Sigmoid colon (tissue), 7 donors: ENCODE measurements at places on chromosomes 6 and 20.

- DNase-seq = peak; percentile 44
These were observed 46.3 kb upstream of the CD93 start for GRCh38 chr20:23132293-23132929.

- DNase-seq = no peak
These were observed 57.0 kb upstream of the CARMIL1 start for GRCh38 chr6:25222006-25222678.

DNA sequence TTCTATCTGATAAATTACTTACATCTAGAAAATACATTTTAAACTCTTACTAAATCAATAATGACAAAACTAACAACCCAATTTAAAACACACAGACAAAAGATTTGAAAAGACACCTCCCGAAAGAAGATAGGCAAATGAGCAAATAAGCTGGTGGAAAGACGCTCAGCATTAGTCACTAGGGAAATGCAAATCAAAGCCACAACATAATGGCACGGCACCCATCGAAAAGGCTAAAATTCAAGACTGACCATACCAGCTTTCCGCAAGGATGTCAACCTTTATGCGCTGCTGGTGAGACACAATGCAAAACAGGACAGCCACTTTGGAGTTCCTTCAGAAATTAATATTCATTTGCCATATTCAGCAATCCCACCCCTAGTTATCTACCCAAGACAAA lies 25.9 kb downstream of the TAF4 start:
- no peak for DNase-seq

- no peak for DNase-seq
These were observed 18.2 kb upstream of the SASH1 start for GRCh38 chr6:148324297-148324985.

DNA sequence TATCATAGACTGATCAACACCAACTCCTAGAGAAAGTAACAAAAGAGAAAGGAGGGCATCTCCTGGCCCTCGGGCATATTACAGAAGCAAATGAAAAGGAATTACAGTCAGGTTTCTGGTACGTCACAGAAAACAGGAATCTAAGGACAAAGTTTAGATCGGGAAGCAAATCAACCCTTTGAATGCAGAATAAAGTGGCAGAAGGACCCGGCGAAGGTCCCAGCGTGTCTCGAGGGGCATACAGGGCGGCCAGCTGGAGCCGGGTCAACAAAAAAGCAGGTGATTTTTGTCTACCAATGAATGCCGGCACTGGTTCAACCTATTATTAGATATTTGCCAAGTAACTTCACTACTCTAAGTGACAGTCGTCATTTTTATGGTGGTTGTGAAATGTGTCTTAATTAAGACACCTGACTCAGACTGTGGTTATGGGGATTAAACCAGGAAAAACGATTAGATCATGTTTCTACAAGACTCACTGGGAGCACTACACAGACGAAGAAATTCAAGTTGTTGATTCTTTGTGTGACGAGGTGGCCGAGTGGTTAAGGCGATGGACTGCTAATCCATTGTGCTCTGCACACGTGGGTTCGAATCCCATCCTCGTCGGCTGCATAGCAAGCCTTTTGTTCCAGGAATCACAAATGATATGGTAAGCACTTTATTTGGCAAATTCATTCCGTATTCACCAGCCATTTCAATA lies 12.4 kb upstream of the ZSCAN9 start:
- DNase-seq = no peak

DNA sequence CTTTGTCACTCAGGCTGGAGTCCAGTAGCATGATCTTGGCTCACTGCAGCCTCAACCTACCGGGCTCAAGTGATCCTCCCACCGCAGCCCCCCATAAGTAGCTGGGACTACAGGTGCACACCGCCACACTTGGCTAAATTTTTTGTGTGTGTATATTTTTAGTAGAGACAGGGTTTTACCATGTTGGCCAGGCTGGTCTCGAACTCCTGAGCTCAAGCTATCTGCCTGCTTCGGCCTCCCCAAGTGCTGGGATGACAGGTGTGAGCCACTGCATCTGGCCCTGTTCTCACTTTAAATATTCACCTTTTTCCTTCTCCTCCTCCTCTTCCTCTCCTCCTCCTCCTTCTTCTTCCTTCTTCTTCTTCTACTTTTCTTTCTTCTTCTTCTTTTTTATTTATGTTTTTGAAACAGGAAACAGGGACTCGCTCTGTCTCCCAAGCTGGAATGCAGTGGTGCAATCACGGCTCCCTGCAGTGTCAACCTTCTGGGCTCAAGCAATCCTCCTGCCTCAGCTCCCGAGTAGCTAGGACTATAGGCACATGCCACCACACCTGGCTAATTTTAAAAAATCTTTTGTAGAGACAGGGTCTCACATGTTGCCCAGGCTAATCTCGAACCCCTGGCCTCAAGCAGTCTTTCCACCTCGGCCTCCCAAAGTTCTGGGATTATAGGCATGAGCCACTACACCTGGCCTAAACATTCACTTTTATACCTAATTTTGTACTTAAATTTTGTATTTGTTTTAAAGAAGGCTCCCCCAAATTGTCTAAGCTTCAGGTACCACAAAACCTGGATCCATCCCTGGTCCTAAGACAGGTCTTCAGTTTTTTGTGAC lies 47.2 kb upstream of the NCOA3 start:
- no peak for DNase-seq

DNA sequence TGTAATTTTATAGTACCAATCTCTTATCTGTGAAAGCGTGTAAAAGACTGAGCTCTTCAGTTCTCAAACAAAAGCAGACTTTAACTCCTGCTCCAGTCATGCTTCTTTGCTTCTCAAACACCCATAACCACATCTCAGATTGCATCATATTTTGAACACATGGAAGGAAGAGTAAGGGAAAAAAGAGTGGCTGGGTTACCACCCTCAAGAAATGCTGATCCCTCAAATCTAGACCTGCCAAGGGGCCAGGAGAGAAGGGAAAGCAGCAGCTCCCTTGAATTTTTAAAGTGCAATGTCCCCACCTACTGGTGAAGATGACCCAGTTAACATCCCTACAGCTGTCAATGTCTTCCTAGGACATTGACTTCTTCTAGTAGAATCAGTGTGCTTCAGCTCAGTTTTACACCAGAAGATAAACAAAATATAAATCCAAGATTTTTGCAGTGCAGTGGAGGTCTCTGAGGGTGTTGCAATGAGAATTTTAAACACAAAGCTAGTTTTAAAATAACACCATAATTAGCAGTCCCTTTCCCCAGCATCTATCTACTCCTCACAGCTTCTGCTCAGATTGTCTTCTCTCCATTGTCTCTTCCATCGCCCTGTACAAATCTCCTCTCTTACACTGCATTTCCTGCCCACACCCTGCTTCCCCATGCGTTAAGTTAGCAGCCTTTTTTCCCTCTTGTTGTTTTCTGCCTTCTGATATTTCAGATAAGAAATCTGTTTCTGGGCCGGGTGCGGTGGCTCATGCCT lies 22.6 kb upstream of the HLA-DQB2 start:
- peak; percentile 63 for DNase-seq

- no peak for DNase-seq
These were observed 162.6 kb downstream of the CARMIL1 start for GRCh38 chr6:25441663-25442270.

GRCh38 chr20:46243707-46244628 lies 64.3 kb downstream of the CDH22 start:
- DNase-seq = no peak

DNA sequence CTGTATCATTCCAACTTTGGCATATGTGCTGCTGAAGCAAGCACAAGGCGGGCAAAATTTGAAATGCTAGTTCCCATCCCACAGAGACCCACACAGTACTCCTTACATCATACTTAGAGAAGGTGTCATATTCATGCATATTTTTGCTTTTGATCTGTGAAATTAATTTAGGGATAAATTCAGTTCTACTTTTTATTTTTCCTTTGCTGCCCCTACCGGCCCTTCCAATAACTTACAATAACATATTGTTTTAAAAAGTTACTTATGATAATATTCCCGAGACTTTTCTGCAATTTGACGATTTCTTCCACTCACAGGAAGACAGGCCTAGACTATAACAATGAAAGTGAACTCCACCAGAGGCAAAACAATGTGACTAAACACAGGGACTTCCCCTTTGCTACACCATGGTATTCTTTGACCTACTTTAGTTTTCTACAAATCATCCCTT lies 35.0 kb downstream of the SESN1 start:
- no peak for DNase-seq

GRCh38 chr6:145809211-145809610 lies 5.4 kb downstream of the FBXO30 start:
- no peak for DNase-seq

- DNase-seq = no peak
These were observed 107.8 kb downstream of the NFATC2 start for GRCh38 chr20:51434580-51435247.

DNA sequence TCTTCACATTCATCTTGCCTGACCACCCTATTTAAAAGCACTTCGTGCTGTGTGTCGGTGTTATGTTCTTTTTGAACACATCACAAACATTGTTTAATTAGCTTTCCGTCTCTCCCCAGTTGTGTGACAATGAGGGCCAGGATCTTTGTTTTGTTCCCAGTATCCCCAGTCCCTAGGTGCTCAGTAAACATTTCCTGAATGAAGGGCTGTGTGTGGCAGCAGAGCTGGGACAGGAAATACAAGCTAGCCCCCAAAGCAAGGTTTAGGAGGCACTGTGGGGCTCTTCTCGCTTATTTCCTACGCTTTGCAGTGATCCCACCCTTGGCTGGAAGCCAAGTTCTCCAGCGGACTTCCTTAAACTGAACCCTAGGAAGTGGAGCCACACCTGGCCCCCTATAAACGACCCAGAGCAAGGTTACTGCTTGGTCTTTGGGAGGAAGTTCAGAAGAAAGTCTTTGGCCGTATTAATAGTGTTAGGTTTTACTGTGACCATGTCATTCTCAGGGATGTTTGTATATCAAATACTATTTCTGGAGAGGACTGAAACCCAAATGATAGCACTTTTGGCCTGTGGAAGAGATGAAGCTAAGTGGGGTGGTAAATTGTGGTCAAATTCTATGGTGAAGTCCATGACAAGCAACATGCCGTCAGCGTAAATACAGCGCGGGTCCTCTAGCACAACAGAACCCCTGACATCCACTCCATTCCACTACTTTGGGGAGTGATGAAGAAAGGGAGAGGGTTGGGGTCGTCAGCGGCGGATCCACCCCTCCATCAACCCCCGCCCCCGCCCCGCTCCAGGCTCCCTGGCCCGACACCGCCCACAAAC lies 570 bp upstream of the FANCE start:
- no peak for DNase-seq

DNA sequence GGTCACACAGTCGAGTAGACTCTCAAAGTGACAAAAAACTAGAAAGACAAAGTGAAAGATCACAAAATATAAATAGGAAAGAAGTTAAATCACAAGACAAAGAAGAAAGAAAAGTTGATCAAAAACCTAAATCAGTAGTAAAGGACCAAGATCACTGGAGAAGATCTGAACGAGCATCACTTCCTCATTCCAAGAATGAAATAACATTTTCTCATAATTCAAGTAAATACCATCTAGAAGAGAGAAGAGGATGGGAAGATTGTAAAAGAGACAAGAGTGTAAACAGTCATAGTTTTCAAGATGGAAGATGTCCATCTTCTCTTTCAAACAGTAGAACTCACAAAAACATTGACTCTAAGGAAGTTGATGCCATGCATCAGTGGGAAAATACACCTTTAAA lies 31.6 kb upstream of the GJA10 start:
- no peak for DNase-seq

GRCh38 chr20:31522731-31523130 lies 8.5 kb downstream of the HM13 start:
- DNase-seq = no peak

DNA sequence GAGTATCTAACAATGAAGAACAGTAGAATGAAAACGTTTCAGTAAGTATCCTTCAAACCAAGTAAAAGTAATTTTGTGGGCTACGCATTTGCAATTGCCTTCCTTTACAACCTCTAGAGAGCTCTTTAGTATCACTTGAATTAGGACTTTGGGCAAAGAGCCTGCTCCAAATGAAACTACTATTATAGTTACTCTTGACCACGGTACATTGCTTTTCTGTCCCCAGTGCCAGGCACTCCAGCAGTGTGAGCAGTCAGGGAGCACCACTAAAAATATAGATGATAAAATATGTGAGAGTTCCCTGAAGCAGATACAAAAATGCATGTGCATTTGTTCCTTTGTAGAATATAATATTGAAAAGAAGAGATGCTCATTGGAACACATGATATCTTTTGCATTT lies 450.1 kb upstream of the MANEA start:
- DNase-seq = no peak

DNA sequence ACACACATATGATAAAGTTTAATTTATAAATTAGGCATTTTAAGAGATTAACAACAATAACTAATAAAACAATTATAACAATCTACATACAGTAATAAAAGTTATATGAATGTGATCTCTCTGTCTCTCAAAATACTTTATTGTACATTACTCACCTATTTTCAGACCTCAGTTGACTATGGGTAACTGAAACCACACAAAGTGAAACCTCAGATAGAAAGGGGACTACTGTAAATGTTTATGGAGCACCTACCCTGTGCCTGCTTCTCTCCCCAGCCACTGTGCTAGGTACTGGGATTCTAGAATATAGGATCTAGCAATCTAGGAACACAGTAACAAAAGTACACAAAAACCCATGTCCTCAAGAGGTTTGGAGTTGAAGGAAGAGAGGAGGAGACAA lies 63.4 kb upstream of the BTN3A2 start:
- no peak for DNase-seq
